ENCODE measurements at places on chromosomes 5 and 9. TPM values are rescaled to one million over a fixed set of nuclear protein-coding genes. Genes with fewer than 3 reads are reported as not detected.

- DNase-seq: no peak
Observed at GRCh38 chr9:13027879-13028278, 251.6 kb downstream of the MPDZ start.

- DNase-seq: no peak
Observed at GRCh38 chr9:7104625-7105024, 346.9 kb downstream of the KDM4C start.

The CLIC3 gene
- 1.9 TPM for total RNA-seq

- DNase-seq: no peak
Observed at GRCh38 chr9:131405858-131406537, 12.1 kb downstream of the PRRC2B start.

DNA sequence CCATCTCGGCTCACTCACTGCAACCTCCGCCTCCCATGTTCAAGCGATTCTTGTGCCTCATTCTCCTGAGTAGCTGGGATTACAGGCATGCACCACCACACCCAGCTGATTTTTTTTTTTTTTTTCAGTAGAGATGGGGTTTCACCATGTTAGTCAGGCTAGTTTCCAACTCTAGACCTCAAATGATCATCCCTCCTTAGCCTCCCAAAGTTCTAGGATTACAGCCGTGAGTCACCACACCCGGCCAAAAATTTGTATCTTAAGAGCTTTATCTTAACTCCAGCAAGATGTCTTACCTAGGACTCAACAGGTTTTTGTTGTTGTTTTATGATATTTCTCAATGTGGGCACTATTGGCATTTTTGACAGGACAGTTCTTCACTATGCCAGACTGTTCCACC lies 27.9 kb downstream of the LYRM7 start:
- no peak for DNase-seq

The ADRA1B gene
- 5.4 TPM for total RNA-seq

DNA sequence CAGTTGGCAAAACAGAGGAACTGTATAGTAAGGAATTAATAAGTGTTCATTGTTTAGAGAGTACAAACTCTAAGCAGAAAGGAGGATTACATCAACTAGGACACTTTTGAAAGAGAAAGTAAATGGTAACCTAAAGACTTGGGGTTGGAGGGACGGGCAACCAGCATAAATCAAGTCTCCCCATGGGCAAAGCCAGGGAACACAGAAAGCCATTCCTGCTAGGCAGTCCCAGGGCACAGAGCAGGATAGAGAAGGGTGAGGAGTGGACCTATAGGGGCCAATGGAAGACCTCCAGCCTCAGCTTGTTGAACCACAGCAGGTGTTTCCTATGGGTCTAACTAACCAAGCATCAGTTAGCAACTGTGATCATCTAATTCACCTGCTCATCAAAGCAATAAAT lies 9.2 kb upstream of the ERAP1 start:
- DNase-seq: no peak

GRCh38 chr5:138032028-138032571 lies 779 bp downstream of the FAM13B start:
- DNase-seq: no peak

GRCh38 chr9:18926513-18926912 lies 106.5 kb downstream of the SAXO1 start:
- no peak for DNase-seq

DNA sequence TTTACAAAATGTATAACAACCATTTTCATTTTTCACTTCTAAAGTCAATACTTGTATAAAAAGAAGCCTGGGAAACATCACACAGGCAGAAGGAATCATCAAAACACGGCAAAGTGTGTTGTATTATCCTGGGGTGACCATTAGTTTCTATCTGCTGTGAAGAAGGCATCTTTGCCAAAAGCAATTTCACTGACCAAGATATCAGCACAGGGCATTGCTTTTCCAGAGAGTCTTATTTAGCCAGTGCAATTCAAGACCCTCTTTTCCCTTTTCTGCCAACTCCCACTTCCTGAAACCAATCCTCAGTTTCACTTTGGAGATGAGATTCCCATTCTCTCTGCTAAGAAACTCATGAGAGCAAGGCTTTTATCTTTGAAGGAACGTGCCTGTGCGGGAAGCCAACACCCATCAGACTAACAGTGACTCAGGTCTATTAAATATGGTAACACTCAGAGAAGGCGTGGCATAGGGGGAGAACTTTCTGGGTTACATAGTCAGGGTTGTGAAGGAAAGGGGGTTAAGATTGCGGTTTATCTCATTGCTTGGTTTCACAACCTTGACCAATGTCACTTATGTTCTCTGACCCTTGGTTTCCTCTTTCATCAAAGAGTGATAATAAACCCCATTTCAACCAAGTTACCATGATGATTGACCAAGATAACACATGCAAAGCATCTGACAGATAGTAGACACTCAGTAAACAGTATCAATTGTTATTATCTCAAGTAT lies 666.9 kb upstream of the KLF4 start:
- DNase-seq: no peak

The TIMD4 gene
- total RNA-seq: 0.35 TPM

The TXNDC8 gene
- not detected for total RNA-seq

The TAF1L gene
- under 0.01 TPM for total RNA-seq

DNA sequence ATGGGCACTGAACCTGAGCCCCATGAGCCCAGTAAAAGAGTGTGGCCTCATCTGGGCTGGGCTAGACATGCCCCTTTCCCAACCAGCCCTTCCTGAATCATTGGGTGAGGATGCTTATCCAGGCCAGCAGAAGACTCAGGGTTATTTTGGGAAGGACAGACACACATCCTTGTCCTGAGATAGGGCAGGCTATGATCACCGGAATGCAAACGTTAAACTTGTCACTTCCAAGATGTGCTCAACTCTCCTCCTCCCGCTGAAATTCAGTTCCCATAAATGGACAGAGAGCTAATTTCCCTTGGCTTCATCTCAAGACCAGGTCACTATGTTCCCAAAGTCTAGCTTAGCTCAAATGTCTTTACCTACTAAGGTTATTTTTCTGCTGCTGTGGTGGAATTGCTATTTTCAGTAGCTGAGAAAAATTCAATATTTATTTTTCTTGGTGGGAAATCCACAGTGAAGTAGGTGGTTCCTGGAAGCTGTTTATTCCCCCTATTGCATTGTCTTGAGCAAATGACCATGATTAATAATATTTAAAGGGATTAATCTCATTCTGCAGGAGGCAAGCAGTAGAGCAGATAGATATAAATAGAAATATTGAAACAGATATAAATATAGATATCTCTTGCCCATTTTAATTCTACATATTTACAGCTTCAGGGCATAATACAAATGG lies 70.0 kb downstream of the NXNL2 start:
- DNase-seq: no peak

The FCN1 gene
- total RNA-seq: not detected

DNA sequence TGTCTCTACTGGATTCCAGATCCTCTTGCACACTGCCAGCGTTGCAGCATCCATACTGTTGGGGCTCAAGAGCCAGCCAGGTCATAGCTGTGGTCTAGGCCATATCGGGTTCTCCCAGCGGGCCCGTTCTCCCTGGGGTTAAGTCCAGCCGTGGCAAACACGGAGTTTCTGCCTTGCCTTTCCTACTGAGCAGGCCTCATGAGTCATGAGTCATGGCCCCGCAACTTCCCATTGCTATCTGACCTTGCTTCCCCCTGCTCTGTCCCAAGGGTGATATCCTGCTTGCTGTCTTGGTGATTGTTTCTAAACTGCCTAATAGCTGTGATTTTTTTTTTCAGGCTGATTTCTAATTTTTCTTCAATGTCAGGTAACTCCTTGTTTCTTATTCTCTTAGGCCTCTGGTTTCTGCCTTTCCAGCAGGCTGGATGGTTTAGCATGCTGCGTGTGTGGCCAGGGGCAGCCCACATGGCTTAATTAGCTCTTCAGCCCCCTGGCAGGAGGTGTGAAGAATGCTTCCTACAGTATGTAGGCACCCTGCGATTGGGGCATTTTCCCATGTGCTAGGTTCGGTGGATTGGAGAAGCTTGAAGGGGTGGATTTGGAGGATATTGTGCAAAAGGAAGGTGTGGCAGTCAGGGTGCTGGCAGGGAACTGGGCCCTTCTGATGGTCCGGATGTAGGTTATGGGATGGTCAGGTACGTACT lies 18.7 kb downstream of the DAPK1 start:
- peak; percentile 69 for DNase-seq

DNA sequence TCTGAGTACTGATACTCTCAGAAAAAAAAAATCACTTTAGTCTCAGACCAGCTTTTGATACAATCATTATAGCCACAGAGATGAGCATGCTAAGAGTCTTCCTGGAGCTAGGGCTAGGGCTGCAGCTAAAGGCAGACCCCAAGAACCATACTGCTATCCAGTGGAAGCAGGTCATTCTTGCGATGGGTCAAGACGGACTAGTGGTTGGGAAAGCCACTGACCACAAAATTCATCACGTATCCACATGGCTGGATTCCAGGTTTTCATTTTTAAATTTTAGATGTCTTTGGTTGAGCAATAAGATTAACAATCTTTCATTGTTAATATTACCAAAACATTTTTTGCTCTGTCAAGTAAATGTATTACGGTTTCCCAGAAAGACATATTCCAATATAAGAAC lies 598.1 kb downstream of the DNAH5 start:
- DNase-seq: no peak

- DNase-seq: no peak
Observed at GRCh38 chr9:36969216-36969771, 64.8 kb downstream of the PAX5 start.

The SEMA6A gene
- 1.0 TPM for total RNA-seq

The TMEM171 gene
- 11.3 TPM for total RNA-seq

The IFNE gene
- total RNA-seq: 9.5 TPM

DNA sequence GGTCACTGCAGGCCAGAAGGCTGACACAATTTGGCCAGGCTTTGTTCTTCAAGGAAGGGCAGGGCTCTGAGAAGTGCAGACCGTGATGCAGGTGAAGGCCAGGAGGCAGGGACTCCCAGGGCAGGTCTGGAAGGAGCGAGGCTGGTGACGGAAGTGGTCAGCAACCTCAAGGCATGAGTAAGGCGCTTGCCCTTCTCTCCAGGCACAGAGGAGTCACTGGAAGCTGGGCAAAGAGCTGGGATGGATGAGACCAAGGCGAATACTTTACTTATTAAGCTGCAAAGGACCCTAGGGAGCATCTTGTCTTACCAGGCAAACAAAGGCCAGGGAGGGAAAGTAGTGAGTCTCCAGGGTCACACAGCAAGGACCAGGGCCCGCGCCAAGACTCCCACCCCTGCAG lies 18.6 kb downstream of the IRF1 start:
- peak; percentile 73 for DNase-seq

The DNAH5 gene
- 3.6 TPM for total RNA-seq

DNA sequence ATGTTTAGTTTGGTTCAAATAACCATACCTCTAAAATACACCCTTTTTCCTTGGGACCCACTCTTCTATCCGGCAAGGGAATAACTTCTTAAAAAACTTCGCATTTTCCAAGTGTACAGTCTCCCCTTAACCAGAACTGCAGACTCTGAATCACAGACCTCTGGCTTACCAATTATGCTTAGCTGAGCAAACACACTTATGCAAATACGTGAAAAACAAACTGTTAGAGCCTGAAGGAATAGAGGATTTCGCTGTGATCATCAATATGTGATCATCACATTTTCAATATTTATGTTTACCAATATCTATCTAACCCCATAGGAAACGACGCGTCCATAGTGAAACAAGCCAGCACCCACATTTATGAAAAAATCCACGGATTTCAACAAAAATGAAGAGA lies 1.3 kb downstream of the LPAR1 start:
- peak; percentile 74 for DNase-seq

The SLC25A25 gene
- total RNA-seq: 12.3 TPM

The TAF11L5 gene
- not detected for total RNA-seq

- DNase-seq: no peak
Observed at GRCh38 chr5:133668458-133668857, 56.1 kb upstream of the FSTL4 start.

GRCh38 chr5:150611026-150611425 lies 29.4 kb upstream of the SYNPO start:
- no peak for DNase-seq

GRCh38 chr9:37953775-37954437 lies 50.0 kb upstream of the SLC25A51 start:
- DNase-seq: peak; percentile 98

- no peak for DNase-seq
Observed at GRCh38 chr5:14156290-14156649, 13.1 kb downstream of the TRIO start.

DNA sequence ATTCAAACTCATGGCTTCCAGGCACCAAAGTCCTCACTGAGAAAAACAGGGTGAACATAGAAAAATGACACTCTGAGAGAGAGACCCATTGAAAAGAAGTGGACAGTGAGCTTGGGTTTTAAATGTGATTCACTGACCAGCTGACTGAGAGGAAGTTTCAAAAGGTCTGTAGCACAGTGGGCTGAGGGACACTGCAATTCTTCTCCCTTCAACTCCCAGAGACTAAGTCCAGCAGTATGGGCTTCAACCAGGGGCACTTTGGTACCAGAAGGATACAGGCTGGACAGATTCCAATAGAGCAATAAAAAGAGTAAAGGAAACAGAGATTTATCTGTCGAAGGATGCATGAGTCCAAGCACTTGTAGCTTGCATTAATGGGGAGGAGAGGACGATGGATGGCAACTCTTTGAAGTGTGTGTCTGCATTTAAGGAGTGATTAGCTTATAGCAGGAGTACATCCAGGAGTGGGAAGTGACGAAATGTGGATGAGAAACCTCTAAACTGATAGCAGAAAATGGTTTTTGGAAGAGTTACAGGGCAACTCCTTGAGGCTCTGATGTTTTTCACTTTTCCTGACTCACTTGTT lies 117.0 kb upstream of the ANKRD55 start:
- DNase-seq: peak; percentile 16
